Stimulated activated CD8-positive, alpha-beta memory T cell treated with anti-CD3 and anti-CD28 coated beads, Interleukin-15, amount 100 ng/mL, for 4 hours (primary cell): ENCODE measurements at places on chromosomes 7 and 10.

GRCh38 chr7:64832136-64832535 is 37.9 kb downstream of the ZNF138 start:
- no peak for DNase-seq

- DNase-seq, result no peak
Measured at GRCh38 chr10:92644921-92645320, 44.8 kb upstream of the HHEX start.

- no peak for DNase-seq
Measured at GRCh38 chr7:33054261-33054964, 8.2 kb downstream of the NT5C3A start.

- DNase-seq, result no peak
Measured at GRCh38 chr7:132904209-132904608, 177.7 kb downstream of the CHCHD3 start.

- DNase-seq, result no peak
Measured at GRCh38 chr10:80491251-80492102, 37.4 kb downstream of the TSPAN14 start.
